ENCODE measurements at places on chromosomes 3 and 15.

DNA sequence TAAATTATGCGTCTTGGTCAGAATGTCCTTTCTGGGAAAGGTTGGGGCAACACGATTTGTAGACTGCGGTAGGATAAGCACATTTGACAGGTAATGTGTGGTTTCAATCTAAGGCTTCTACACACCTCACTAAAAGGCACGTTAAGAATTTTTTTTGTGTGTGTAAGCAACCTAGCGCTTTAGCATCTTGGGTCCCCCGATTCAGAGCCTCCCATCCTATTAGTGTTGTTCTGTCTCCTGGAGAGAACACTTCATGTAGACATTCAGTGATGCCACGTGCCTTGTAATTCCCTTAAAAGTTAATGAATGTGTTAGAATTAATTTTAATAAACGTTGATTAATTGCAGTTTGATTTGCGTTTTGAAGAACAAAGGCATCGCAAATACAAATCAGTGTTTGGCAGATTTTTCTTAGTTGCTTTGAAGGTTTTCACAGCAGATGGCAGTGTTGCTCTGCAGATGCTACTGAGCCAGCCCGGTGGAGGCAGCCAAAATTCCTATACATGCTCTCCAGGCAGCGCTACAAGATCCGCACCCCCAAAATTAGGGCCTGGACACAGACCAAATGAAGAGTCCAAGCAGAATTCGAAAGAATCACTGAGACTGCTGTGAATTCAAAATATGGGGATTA lies 63.5 kb downstream of the OTOL1 start:
- peak; percentile 59 for DNase-seq

GRCh38 chr15:44414001-44414400 lies 13.4 kb upstream of the CTDSPL2 start:
- no peak for DNase-seq

GRCh38 chr3:72259755-72260587 lies 475.0 kb upstream of the PROK2 start:
- no peak for DNase-seq

- no peak for DNase-seq
These were observed 40.9 kb downstream of the APH1B start for GRCh38 chr15:63318344-63318743.

GRCh38 chr3:170429050-170429449 lies 10.4 kb downstream of the CLDN11 start:
- DNase-seq: peak; percentile 38

- DNase-seq: no peak
These were observed 195.9 kb downstream of the EPHB1 start for GRCh38 chr3:134991003-134991402.

GRCh38 chr3:129503471-129504291 lies 24.8 kb upstream of the RHO start:
- no peak for DNase-seq

DNA sequence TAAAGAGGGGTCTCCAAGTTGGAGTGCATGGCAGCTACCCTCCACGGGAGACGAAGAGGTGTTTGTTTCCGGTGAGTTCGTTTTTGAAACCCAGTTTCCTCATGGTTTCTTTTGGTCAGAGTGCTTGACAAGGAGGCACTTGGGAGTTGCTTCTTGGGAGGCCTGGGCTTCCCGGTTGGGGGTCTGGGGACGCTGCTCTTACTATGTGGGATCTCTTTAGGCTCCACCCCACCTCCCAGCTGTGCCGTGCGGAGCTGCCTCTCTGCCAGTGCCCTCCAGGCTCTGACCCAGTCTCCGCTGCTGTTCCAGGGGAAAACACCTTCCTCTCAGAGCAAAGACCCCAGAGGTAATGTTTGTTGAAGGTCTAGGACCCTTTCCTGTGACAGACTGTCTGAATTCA lies 29.6 kb downstream of the KIF7 start:
- DNase-seq: no peak

GRCh38 chr3:187689984-187690383 lies 12.4 kb downstream of the RTP2 start:
- DNase-seq: peak; percentile 33

GRCh38 chr15:89443581-89443980 lies 52.8 kb downstream of the RHCG start:
- no peak for DNase-seq

DNA sequence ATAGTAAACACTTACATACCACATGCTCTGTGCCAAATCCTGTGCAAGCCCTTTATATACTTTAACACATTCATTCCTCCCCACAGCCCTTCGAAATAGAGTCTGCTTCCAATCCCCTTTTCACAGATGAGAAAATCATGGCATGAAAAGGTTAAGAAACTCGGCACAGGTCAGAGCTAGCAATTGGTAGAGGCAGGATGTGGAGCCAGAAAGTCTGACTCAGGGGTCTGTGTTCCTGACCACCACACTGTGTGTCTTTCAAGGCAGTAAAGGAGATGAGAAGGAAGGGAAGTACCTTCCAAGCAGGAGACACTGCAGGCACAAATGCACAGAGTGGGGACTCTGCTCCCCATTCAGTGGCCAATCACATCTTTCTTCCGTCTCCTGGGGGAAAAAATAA lies 61.1 kb downstream of the SCN11A start:
- no peak for DNase-seq

DNA sequence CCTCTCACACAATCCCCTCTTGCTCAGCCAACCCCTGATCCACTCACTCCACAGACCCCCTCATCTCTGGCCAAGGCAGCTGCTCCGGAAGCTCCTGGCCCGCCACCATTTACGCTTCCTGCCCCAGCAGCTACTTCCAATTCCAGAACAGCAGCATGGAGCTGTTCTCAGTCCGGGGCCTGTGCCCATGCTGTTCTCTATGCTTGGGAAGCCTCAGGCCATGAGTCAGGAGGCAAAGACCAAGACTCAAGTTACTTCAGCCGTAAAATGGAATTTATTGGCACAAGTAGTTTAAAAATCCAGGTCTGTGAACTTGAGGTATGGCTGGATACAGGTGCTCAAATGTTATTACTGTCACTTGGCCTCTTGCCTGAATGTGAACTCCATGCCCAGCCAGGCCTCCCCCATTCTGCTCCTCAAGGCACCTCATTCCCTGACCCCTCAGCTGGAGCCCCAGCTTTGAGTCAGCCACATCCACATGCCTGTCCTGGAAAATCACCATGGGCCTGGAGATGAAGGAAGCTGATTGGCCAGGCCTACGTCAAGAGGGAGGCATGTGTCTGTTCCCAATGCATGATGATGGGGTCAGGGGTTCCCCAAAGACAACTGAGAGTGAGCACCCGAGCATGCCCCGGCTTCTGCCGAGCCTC lies 31.4 kb upstream of the CACNA2D2 start:
- no peak for DNase-seq

GRCh38 chr3:121719423-121719822 lies 30.1 kb downstream of the GOLGB1 start:
- no peak for DNase-seq

- no peak for DNase-seq
These were observed 368.6 kb upstream of the GBE1 start for GRCh38 chr3:82130046-82130445.

DNA sequence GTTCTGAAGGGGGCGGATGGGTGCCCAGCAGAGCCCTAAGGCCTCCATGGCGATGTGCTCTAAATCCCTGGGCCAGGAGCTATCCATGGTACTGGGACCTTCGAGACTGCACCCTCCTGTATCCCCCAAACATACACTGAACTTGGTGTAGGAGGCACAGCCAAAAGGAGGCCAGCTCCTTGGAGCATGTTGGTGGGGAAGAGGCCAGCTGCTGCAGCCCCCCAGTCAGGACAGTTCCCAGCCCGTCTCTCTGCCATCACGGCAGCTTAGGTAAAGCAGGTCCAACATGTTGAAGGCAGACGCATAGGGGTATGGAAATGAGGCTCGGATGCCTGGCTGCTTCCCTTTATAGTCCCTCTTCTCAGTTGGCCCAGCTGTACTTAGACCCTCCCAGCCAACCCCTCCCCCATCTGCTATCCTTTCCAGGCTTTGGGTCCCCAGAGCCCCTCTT lies 1.8 kb downstream of the CAMKV start:
- peak; percentile 62 for DNase-seq

GRCh38 chr15:60371175-60372051 lies 26.4 kb downstream of the ANXA2 start:
- DNase-seq: peak; percentile 99

- DNase-seq: peak; percentile 57
These were observed 333.0 kb upstream of the SATB1 start for GRCh38 chr3:18758047-18758704.

DNA sequence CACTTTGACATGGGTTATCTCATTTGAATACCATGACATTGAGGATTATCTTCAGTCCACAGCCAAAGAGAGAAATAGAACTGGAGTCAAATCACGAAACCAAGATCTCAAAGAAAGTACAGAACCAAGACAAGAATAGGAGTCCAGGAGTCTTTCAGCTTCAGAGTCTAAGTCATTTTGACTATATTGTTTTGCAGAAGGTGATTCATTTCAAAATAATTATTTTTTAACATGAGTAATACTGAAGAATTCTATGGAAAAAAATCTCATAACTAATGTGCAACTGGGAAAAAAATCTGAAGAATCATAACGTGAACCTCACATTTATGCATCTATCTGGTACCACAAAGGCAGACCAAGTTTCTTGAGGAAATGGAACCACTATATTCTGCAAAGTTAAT lies 60.3 kb downstream of the UBE3A start:
- DNase-seq: peak; percentile 29

- no peak for DNase-seq
These were observed 222.3 kb upstream of the LINGO1 start for GRCh38 chr15:77854980-77855379.

DNA sequence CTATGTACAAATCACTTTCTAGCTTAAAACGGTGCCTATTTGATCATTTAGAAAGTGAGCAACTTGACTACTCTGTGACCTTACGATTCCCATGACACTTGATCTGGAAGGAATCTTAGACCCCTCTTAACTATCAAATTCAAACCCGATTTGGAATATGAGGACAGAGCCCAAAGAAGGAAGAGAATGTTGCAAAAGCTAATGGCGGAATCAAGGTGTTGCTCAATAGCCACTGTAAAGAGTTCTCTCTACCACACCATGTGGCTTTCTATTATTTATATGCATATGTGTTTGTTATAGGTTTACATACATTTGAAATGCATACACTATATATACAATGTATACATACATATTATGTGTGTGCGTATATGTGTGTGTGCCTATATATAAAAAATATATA lies 39.9 kb downstream of the PYDC2 start:
- no peak for DNase-seq

GRCh38 chr15:74579001-74579400 lies 36.6 kb upstream of the CLK3 start:
- DNase-seq: no peak

- no peak for DNase-seq
These were observed 57.5 kb upstream of the TRPM1 start for GRCh38 chr15:31158858-31159569.

GRCh38 chr3:194203482-194204041 lies 67.6 kb downstream of the HES1 start:
- no peak for DNase-seq

DNA sequence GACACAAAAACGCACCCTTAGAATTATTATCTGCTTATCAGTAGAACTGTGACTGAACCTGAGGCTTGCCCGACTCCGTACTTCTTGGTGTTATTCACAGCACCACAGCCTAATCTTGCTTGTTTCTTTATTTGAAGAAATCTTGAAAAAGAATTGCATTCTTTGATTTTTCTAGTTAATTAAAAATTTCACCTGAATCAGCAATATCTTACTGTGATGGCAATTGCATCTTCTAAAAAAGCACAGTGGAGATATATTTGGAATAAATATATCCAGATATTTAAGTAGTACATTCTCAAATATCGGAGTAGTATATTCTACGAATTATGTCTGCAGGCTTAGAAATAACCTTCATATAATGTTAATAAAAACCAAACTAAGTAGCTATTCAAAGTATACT lies 90.1 kb upstream of the LYSMD4 start:
- DNase-seq: no peak

DNA sequence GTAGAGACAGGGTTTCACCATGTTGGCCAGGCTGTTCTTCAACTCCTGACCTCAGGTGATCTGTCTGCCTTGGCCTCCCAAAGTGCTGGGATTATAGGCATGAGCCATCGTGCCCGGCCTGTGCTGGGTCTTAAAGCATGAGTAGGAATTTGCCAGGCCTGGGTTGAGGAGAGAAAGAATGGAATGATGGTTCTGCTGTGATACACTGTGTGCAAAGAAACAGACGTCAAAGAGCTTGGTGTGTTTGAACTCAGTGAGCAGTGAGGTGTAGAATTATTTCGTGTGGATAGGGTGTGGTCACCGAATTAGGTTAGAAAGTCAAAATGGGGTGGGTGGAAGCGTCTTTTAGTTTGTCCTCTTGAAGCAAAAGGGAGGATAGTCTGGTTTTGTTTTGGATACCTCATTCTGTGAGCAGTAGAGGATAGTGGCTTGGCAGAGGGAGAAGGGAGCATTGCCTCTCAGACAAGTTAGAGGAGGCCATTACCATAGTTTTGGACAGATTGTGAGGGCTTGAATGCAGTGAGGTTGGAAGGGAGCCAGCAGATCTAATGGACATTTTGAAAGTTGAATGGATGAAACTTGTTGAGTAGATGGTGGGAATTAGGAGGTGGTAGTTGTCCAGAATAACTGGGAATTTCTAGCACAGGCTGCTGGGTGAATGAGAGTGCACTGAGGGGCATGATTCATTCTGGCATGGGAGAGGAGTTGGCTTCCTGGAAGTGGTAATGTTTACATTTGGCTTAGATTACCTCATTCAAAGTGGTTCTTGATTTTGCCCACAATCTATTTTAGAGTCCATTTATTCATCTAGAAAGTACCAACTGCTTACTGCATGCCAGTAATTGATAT lies 27.2 kb downstream of the AKAP13 start:
- peak; percentile 83 for DNase-seq

Data from fibroblast of pulmonary artery (primary cell).